Peyer's patch (tissue), 4 donors: ENCODE measurements at places on chromosomes 16 and 17.
A peak's percentile ranks its signal among the peaks of the same experiment; 100 is the strongest.

- H3K36me3 ChIP-seq: no peaks in the 10 kb centered on the region
- H3K27ac ChIP-seq: peak overlapping the region; percentile 91
- no peak for DNase-seq
Measured at GRCh38 chr16:89257281-89257731, 39.8 kb downstream of the ZNF778 start.

- no peak overlapping the region for H3K4me3 ChIP-seq
- H3K36me3 ChIP-seq: no peaks in the 10 kb centered on the region
- no peaks in the 10 kb centered on the region for H3K27me3 ChIP-seq
- DNase-seq: no peak
- no peaks in the 10 kb centered on the region for H3K4me1 ChIP-seq
Measured at GRCh38 chr17:7825206-7825990, 8.6 kb upstream of the KDM6B start.

GRCh38 chr17:7045492-7046126, 1.7 kb upstream of the SLC16A11 start:
- H3K36me3 ChIP-seq: no peaks in the 10 kb centered on the region
- peak; percentile 63 for DNase-seq
- peak overlapping the region; percentile 46 for H3K4me3 ChIP-seq
- H3K4me1 ChIP-seq: peaks cover 23% of the 10 kb centered on the region
- peak overlapping the region; percentile 85 for H3K27ac ChIP-seq
- H3K27me3 ChIP-seq: peaks cover 6% of the 10 kb centered on the region

GRCh38 chr17:6753006-6753445, 2.8 kb upstream of the XAF1 start:
- no peak overlapping the region for H3K4me3 ChIP-seq
- peak; percentile 61 for DNase-seq
- peak overlapping the region; percentile 82 for H3K27ac ChIP-seq
- no peaks in the 10 kb centered on the region for H3K4me1 ChIP-seq

DNA sequence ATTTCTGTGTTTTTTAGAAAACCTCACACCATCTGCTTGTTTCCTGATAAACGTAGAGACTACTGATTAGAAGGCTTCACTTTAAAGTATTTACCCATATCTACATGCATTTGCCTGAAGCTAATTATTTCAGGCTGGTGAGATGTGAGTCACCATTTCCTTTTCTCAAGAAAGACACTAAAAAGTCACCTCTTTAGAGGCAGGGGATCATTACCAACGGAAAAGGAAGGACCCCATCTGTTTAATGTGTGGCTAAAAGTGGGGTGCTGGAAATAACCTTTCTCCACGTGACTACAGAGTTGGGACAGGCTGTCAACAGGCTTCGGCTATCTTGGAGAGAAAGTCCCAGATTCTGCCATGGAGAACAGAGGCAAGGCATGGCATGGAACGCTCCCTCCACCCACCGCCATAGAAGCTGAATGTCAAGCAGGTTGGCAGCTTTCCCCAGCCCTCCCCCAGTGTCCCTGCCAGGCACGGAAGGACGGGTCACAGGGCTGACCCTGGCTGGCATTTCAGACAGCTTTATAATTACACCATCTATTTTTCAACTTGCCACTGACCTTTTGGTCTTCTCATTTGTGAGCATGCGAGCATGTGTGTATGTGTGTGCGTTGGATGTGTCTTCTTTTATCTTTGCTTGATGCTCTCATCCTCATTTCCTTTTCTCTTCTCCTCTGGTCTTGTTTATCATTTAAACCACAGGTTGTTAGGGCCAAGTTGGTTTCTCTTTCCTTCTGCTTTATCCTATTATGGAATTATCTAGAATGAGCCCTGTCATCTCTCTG, 157.0 kb downstream of the CPPED1 start:
- DNase-seq: no peak
- H3K4me3 ChIP-seq: no peak overlapping the region
- H3K4me1 ChIP-seq: no peaks in the 10 kb centered on the region
- no peaks in the 10 kb centered on the region for H3K27me3 ChIP-seq
- H3K36me3 ChIP-seq: no peaks in the 10 kb centered on the region

GRCh38 chr16:82049484-82049883, 14.4 kb downstream of the HSD17B2 start:
- no peak overlapping the region for H3K27ac ChIP-seq
- H3K4me1 ChIP-seq: no peaks in the 10 kb centered on the region
- no peak for DNase-seq
- no peaks in the 10 kb centered on the region for H3K27me3 ChIP-seq
- no peak overlapping the region for H3K4me3 ChIP-seq
- H3K36me3 ChIP-seq: no peaks in the 10 kb centered on the region

DNA sequence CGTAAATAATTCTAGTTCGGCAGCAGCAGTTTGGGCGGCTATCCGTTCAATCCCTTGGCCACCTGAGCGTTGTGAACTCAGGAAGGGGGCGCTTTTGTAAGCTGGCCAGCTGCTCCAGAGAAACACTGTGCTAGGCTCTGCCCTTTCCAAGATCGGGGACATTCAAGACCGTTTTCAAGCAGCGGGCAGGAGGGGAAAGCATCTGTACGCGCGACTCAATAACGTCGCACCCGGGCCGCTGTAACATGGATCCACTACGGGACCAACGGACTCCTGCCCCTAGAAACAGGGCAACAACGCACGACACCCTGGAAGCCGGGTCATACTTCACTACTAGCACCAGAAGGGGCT, 463 bp downstream of the TOP2A start:
- DNase-seq: peak; percentile 22
- H3K27ac ChIP-seq: peak overlapping the region; percentile 67
- H3K4me3 ChIP-seq: peak overlapping the region; percentile 71
- no peaks in the 10 kb centered on the region for H3K4me1 ChIP-seq
- no peaks in the 10 kb centered on the region for H3K36me3 ChIP-seq

- no peaks in the 10 kb centered on the region for H3K36me3 ChIP-seq
- peaks cover 17% of the 10 kb centered on the region for H3K4me1 ChIP-seq
- H3K27ac ChIP-seq: peak overlapping the region; percentile 76
- H3K27me3 ChIP-seq: no peaks in the 10 kb centered on the region
- DNase-seq: no peak
Measured at GRCh38 chr17:41810659-41811548, 845 bp downstream of the P3H4 start.

- no peak for DNase-seq
- no peaks in the 10 kb centered on the region for H3K36me3 ChIP-seq
- no peak overlapping the region for H3K4me3 ChIP-seq
- no peak overlapping the region for H3K27ac ChIP-seq
- H3K27me3 ChIP-seq: no peaks in the 10 kb centered on the region
- no peaks in the 10 kb centered on the region for H3K4me1 ChIP-seq
Measured at GRCh38 chr17:27512031-27512430, 55.8 kb downstream of the KSR1 start.

GRCh38 chr16:84042879-84043485, 387 bp upstream of the SLC38A8 start:
- H3K27ac ChIP-seq: no peak overlapping the region
- DNase-seq: peak; percentile 48
- no peaks in the 10 kb centered on the region for H3K27me3 ChIP-seq

GRCh38 chr17:11935734-11936406, 61.4 kb downstream of the ZNF18 start:
- no peak for DNase-seq
- no peaks in the 10 kb centered on the region for H3K27me3 ChIP-seq
- H3K27ac ChIP-seq: no peak overlapping the region
- H3K36me3 ChIP-seq: no peaks in the 10 kb centered on the region

DNA sequence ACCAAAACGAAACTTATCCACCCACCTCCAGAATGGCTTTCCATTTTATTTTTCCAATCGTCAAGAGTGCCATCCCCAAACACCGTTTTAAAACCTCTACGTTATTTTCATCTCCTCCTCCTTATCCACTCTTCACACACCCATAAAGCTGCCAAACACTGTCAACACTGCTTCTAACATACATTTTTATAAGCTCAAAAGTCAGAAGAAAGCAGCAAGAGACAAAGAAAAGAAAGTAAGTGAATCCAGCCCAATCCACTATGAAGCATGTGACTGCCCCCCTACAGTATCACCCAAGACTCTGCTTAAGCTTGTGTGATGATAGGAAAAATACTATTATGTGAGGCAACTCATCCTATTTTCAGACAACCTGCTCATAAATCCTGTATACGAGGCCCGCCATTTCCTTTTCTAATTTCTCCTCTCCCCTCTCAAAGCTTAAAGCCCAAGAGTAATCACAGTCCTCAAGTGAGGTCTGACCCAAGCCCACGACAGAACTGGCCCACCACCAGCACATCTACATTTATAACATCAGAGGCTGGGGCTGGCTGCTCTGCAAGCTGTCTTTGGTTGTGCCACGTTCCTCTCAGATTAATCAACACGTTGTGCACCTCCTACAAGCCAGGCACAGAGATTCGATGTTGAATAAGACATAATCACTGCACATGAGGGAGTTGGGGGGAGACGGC, 16.3 kb downstream of the USP31 start:
- no peak overlapping the region for H3K4me3 ChIP-seq
- no peaks in the 10 kb centered on the region for H3K27me3 ChIP-seq
- H3K4me1 ChIP-seq: no peaks in the 10 kb centered on the region
- H3K36me3 ChIP-seq: no peaks in the 10 kb centered on the region
- H3K27ac ChIP-seq: peak overlapping the region; percentile 48

DNA sequence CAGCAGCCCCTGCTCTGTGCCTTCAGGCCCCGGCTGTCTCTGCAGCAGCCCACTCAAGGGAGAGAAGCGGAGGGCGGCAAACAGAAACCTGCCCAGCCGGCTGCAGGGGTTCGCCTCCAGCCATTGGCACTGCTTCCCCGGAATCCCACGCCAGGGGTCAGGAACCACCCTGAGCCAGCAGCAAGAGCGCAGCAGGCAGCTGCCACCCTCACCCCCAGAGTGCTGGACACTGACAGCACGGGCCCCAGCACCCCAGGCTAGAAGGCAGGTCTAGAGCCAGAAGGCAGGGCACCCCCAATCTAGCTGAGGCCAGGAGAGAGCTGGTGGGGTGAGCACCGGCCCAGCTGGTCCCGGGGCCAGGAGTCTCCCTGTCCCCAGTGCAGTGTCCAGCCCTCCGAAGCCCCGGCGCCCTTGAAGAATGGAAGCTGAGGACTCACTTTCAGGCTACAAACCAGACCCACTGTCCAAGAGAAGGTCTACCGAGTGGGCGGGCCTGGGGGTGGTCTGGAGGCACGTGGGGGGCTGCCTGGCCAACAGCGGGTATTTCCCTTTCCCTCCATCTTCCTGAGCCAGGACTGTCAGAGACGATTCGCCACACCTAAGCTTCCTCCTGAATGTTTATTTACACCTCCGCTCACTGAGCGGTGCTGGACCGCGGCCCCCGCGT, 8.4 kb downstream of the UBALD2 start:
- no peak overlapping the region for H3K4me3 ChIP-seq
- no peak for DNase-seq

GRCh38 chr16:79601092-79601930, 774 bp upstream of the MAF start:
- H3K27me3 ChIP-seq: no peaks in the 10 kb centered on the region
- peaks cover 12% of the 10 kb centered on the region for H3K36me3 ChIP-seq
- H3K4me3 ChIP-seq: peak overlapping the region; percentile 84
- DNase-seq: peak; percentile 86
- H3K4me1 ChIP-seq: peaks cover 4% of the 10 kb centered on the region
- H3K27ac ChIP-seq: peak overlapping the region; percentile 92

GRCh38 chr16:10961231-10961630, 16.9 kb downstream of the CLEC16A start:
- H3K4me3 ChIP-seq: no peak overlapping the region
- no peaks in the 10 kb centered on the region for H3K36me3 ChIP-seq
- no peak for DNase-seq
- no peaks in the 10 kb centered on the region for H3K4me1 ChIP-seq
- H3K27ac ChIP-seq: no peak overlapping the region
- no peaks in the 10 kb centered on the region for H3K27me3 ChIP-seq

GRCh38 chr17:27809555-27809954, 9.2 kb upstream of the NOS2 start:
- no peak overlapping the region for H3K4me3 ChIP-seq
- no peak for DNase-seq
- H3K36me3 ChIP-seq: no peaks in the 10 kb centered on the region
- no peaks in the 10 kb centered on the region for H3K27me3 ChIP-seq

- no peaks in the 10 kb centered on the region for H3K27me3 ChIP-seq
- peak; percentile 88 for DNase-seq
- H3K27ac ChIP-seq: no peak overlapping the region
- no peaks in the 10 kb centered on the region for H3K4me1 ChIP-seq
- H3K4me3 ChIP-seq: no peak overlapping the region
- no peaks in the 10 kb centered on the region for H3K36me3 ChIP-seq
Measured at GRCh38 chr16:57899771-57900661, 70.9 kb downstream of the CNGB1 start.
